Left lobe of liver (tissue), 2 donors: ENCODE measurements at places on chromosomes 7 and 10. TPM values are rescaled to one million over a fixed set of nuclear protein-coding genes. Genes with fewer than 3 reads are reported as not detected.

The TMEM270 gene
- total RNA-seq: not detected

- no peak for DNase-seq
These were observed 4.4 kb downstream of the HBP1 start for GRCh38 chr7:107173191-107173590.

DNA sequence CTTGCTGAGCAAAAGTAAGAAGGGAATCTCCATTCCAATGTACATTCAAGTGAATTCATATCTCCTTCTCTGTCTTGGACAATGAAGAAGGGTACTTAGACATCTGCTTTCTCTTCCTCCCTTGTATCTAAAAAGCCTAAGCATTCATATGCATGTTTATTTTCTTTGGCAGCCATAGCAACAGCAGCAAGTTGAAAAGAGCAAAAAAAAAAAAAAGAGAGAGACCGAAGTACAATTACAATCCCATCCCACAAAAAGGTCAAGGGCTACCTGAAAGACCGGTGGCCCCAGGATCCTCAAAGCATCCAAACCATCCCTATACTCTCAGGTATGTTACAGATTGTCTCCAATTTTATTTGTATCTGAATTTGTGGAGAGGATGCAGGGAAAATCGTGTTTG lies 4.1 kb downstream of the OR2F1 start:
- no peak for DNase-seq

- no peak for DNase-seq
These were observed 28.0 kb downstream of the SEPTIN7 start for GRCh38 chr7:35828817-35829216.
